ENCODE measurements at places on chromosomes 3 and 15.

DNA sequence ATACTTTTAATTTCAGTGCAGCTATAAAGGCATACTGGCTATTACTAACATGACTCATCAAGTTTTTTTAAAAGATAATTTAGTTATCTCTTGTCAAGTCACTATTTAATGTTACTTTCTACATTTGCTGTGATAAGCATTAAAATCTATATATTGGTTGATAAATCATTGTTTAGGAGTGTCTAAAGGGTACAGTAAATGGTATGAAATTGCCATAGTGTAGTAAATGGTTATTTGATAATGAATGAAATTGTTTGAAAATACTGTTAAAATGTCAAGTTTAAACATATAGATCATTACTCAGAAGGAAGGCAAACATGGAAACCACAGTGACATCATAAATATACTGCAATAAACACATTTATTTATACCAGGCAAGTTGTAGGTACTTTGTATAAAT, 13.2 kb upstream of the BNIP2 start:
- DNase-seq = no peak

DNA sequence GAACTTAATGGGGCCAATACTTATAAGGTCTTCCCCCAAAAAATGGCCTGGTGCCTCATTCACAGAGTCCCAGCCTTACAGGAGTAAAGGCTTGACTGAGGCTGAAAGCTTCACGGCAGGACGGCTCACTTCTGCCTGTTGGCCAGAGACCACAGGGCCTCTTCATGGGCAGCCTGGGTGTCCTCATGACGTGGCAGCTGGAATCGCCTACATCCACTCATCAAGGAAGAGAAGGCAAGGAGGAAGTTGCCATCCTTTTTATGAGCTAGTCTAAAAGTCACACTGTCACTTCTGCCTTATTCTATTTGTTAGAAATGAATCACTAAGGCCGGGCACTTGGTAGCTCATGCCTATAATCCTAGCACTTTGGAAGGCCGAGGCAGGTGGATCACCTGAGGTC, 89.3 kb upstream of the DGKG start:
- no peak for DNase-seq

- no peak for DNase-seq
Measured at GRCh38 chr3:12758025-12758781, 856 bp downstream of the TMEM40 start.

GRCh38 chr3:115340586-115340985, 193.5 kb upstream of the ZBTB20 start:
- DNase-seq = no peak

DNA sequence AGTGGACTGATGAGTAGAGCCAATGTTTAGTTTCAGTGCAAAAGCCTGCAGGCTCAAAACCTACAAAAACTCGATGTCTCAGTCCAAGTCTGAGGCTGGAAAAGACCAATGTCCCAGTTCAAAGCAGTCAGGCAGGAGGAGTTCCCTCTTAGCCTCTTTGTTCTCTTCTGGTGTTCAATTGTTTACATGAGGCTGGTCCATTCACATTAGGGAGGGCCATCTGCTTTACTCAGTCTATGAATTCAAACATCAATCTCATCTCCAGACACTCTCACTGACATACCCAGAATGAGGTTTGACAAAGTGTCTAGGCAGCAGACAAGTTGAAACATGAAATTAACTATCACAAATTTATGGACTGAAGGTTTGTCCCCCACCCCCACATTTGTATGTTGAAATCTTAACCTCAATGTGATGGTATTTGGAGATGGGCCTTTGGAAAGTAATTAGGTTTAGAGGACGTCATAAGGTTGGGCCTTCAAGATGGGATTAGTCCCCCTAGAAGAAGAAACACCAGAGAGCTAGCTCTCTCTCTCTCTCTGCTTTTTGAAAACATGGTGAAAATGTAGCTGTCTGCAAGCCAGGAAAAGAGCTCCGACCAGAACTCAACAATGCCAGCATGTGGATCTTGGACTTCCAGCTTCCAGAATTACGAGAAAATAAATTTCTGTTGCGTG, 438.5 kb upstream of the RGMA start:
- DNase-seq = no peak

DNA sequence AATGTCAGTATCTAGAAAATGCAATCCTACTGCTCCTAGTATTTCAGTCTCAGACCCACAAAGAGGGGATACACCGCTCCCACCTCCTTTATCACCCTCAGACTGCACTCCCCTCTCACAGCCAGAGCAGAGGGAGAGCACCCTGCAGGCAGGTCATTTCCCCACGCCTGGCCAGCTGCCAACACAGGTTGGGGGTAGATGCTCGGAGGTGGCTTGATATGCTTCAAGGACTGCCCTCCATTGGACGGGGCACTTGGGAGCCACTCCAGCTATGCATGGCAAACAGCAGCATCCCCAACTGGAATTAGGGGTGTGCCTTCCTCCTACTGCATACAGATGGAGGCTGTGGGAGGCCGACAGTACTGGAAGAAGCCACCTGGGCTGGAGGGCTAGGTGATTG, 41.9 kb downstream of the TMEM266 start:
- no peak for DNase-seq

- no peak for DNase-seq
Measured at GRCh38 chr3:112471596-112472325, 27.5 kb downstream of the BTLA start.

DNA sequence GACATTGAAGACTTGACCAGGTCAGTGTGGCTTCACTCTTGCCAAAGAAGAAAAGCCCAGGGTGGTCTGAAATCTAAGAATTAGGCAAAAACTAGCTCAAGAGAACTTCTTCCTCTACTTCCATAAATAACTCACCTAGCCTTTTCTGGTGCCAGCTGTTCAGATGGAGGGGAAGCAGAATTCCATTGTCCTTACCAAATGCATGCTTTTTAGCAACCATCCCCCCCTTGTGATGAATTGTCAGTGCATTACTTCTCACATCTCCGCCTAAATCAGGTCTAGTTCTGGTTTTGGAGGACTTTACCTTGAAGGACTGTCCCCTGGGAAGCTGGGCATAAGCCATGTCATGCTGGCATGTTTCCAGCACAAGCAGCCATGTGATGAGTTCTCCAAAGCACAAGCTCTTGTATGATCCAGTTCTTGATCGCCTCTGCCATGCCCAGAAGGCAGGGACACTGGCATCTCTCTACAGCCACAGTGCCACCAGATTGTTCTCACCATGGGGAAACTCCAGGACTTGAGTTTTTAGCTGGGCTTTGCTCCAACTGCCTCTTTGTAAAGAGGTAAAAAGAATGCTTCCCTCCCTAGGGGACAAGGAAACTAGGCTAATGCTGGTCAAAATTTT, 96.4 kb upstream of the IL12A start:
- DNase-seq = no peak

GRCh38 chr3:31321620-31322019, 211.1 kb upstream of the STT3B start:
- DNase-seq = no peak

DNA sequence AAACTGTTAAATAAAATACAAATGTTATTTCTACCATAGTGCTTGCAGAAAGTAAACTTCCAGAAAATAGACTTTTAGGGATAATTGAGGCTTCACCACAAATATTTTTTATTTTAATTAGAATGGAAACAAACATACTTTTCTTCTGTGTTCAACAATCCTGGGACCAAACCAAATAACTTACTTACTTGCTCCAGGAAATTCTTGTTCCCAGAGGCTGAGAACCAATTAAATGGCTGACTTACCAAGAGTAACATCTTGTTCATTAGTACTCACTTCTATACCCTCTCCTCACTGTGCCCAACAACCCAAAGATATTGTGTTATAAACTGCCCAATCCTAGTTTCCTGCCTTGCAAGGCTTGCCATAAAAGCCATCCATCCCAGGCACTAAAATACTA, 172.2 kb upstream of the PFN2 start:
- no peak for DNase-seq

DNA sequence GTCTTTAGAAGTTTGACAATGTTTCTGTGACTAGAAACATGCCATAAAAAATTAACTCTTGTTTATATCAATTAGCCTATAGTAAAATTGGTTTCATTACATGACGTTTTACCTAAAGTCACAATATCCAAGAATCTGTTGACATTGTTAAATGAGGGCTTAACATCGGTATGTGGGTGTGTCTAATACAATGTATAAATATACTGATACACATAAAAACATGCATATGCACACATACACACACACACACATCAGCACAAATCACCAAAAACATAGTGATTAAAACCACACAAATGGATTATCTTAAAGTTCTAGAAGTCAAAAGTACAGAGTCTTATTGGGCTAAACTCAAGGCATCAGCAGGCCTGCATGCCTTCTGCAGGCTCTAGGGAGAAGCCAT, 456.7 kb downstream of the NTRK3 start:
- DNase-seq = no peak

DNA sequence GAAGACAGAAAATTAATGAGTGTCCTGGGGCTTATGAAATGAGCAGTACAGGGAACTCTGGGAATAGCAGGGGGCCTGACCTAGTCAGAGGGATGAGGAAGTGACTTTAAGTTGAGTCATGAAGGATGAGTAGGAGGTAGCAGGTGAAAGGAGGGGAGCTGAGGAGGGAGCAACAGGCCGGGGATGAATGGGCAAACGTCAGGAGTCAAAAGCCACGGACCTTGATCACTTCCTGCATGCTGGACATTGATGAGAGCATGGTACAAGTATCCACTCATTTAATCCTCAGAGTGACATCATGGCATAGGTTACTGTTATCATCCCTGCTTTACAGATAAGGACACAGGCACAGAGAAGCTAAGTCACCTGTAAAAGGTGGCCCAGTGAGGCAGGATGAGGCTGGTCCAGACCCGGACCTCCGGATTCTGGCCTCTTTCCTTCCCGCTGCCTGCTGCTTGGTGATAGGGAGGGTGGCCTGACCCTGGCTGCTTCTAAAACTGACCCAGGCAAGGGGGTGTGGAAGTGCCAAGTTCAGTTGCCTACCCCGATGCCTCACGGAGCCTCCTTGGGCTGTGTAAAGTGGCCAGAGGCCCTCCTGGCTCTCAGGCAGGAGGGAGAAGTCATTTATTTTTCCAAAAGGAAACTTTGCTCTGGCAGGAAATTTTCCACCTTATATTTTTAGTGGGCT, 7.6 kb downstream of the CORO2B start:
- DNase-seq = no peak

Measured in activated naive CD4-positive, alpha-beta T cell treated with anti-CD3 and anti-CD28 coated beads, Interleukin-2, amount 50 U/mL, for 16 hours (primary cell).